ENCODE measurements at places on chromosomes 2 and 18.

DNA sequence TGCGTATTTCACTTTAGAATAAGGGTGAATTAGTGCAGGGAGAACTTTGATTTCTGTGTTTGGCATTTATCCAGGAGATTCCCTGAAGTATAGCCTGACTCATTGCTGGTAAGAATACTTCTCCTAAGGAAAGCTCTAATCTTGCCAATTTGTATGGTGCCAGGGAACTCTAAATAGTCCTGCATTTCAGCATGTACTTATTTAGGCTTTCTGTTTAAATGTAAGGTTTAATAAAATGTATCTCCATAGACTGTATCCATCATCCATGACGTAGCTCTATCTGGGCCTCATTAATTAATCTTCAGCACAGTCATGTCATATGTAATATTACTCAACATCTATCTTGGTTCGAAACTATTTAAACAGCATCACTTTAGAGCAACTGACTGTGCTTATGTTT, 127.7 kb downstream of the DOK6 start:
- DNase-seq = no peak

- no peak for DNase-seq
Measured at GRCh38 chr2:20146401-20146800, 78.5 kb downstream of the SDC1 start.

DNA sequence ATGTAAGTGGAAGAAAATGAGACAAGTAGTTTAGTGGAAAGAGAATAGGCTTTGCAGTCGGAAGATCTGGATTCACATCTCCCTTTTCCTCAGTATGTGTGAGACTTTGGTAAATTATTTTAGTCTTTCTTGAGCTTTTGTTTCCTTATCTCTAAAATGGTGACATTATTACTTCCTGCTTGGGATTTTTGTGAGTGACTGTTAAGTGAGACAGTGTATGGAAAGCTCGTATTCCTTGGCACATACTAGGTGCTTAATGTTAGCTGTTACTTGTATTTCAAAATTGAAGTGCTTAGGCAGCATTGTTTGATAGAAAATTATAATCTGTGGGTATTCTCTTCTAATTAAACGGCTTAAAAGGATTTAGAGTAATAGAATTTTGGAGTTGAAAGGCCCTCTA, 2.0 kb downstream of the ZNF638 start:
- no peak for DNase-seq

DNA sequence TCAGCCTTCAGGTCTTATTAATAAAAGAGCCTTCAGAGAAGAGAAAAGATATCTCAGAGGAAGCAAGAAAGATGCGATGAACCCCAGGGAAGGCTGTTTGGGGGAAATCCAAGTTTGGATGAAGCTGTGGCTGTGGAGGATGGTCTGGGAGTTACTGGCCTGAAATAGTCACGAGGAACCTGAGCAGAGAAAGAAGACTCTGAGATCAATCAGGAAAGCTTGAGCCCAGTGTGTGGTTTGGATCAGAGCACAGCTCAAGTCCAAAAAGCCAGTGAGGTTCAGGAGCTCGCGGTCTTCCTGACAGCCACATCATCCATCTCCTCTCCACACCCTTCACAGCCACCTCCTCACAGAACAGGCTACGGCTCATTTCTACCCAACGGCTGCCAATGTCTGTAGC, 87.4 kb upstream of the SERPINE2 start:
- DNase-seq = no peak

DNA sequence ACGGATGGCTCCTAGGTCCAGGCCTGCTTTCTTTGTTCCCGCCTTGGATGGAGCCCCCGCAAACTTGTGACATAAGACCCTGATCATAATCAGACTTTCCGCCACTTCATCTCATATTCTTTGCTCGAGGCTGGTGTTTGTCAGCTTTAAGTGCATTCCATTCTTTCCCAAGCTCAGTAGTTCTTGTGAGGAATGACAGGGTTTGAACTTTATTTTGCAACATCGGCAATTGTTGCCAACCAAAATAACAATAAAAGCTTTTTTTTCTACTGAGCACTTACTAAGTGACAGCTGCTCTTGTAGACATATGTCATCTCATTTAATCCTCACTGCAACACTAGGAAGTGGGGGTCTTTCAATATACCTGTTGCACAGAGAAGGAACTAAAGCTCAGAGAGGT, 178.8 kb upstream of the ST6GAL2 start:
- no peak for DNase-seq

DNA sequence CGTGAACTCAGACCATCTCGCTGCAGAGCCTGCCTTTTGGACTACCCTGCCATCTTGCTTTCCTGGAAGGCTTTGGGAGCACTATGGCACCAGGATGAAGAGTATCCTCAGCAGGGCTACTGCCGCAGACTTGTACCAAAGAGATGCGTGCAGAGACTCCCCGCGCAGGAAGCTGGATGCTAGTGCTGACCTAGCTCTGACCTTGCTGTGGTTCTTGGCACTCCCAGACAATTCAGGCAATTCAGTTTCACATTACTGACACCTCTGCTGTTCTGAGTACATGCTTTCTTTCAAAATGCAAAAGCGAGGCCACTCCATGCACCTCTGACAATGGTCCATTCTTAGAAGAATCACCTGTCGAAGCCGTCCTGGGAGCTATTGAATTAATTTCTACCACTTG, 251.5 kb upstream of the MEX3C start:
- no peak for DNase-seq

DNA sequence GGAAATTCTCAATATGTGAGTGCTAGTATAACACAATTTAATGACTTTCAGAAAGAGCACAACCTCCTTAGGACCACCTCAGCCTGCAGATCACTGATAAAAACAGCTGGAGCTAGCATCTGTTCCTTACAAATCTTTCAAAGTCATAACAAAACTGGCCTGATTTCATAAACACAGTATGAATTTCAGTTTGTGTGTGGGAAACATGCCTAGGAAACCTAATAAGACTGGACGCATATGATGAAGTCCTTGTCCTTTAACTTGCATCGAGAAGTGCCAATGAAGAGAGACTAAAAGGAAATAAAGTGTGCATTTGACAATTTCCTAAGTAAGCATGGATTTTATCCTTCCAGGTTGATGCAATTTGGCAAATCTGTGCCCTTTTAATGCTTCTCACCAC, 74.1 kb upstream of the KLHL14 start:
- DNase-seq = no peak

DNA sequence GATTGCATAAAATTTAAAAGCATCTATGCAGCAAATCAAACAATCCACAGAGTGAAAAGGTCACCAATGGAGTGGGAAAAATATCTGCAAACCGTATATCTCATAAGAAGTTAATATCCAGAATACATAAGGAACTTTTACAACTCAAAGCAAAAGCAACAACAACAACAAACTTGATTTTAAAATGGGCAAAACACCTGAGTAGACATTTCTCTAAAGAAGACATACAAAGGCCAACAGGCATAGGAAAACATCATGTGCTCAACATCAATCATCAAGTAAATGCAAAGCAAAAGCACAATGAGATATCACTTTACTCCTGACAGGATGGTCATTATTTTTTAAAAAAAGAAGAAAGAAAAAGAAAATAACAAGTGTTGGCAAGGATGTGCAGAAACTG, 38.1 kb downstream of the TMEM247 start:
- DNase-seq = no peak

DNA sequence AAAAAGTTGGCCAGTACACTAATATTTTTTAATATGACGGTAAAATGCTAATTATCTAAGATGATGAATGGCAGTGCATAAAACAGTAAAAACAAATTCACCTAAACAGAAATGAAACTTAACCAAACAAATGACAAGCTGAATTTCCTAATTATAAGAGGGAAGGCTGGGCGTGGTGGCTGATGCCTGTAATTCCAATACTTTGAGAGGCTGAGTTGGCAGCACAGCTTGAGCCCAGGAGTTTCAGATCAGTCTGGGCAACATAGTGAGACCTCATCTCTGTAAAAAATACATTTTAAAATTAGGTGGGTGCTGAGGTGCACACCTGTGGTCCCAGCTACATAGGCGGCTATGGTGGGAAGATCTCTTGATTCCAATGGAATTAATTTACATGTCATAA, 120.1 kb downstream of the USP34 start:
- DNase-seq = no peak

GRCh38 chr18:54209471-54210180, 14.8 kb downstream of the MBD2 start:
- DNase-seq = no peak

DNA sequence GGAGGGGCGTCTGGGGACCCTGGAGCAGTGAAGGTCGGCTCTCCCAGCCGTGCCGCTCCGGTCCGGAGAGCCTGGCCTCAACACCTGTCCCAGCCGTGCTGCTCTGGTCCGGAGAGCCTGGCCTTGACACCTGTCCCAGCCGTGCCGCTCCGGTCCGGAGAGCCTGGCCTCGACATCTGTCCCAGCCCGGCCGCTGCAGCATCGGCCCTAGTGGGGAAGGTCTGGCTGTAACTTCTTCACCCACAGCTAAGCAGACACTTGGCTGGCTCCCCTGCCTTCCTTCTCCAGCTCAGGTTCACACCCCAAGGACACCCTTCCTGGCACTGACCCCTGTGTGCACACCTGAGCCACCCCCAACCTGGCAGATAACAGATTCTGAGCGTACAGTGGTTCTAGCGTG, 4.6 kb downstream of the KCNG2 start:
- DNase-seq = no peak

DNA sequence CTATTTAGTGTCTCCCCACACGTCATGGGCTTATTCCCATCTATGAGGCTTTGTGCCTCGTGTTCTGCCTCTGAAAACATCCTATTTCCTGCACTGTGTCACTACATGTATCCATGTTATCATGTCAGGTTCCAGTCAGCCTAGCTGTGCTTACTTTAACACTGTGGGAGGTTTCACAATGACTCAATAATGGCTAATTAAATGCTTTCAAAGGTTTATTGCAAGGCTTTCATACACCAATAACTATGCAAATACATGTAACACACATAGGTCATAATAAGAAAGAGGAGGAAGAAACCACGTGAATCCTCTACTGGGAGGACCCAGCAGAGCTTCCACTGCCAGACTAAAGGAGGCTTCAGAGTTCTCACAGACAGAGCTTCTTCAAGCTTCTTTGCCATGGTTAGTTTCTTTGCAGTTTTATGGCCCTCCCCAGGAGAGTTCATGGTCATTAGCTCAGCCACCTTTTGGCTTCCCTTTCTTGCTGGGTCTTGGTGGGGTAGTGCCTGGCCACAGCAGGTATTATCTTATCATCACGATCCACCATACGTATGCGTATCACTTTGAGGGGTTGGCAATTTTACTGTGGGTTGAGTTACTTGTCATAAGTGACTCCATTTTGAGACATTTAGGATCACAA, 5.1 kb upstream of the COLEC12 start:
- DNase-seq = no peak

DNA sequence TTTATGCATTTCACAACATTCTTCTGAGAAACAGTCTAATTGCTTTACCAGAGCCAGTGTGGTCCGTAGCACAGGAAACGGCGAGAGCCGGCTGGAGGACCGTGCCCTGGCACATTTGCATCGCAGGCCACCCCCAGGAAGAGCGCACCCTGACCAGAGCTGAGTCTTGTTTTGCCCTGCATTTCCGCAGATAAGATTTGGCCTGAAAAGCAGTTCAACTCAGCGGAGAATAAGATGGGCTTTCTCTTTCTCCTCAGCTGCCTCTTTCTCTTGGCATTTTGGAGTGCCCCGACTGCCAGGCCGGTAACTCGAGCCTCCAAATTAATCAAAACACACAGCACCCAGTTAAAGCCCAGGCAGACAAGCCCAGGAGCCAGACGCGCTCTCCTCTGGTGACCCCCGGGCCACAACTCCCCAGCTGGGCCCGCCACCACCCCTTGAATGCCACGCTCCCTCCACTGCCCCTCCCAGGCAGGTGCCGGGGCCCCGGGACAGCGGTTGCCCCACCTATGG, 464 bp downstream of the COL4A4 start:
- no peak for DNase-seq

DNA sequence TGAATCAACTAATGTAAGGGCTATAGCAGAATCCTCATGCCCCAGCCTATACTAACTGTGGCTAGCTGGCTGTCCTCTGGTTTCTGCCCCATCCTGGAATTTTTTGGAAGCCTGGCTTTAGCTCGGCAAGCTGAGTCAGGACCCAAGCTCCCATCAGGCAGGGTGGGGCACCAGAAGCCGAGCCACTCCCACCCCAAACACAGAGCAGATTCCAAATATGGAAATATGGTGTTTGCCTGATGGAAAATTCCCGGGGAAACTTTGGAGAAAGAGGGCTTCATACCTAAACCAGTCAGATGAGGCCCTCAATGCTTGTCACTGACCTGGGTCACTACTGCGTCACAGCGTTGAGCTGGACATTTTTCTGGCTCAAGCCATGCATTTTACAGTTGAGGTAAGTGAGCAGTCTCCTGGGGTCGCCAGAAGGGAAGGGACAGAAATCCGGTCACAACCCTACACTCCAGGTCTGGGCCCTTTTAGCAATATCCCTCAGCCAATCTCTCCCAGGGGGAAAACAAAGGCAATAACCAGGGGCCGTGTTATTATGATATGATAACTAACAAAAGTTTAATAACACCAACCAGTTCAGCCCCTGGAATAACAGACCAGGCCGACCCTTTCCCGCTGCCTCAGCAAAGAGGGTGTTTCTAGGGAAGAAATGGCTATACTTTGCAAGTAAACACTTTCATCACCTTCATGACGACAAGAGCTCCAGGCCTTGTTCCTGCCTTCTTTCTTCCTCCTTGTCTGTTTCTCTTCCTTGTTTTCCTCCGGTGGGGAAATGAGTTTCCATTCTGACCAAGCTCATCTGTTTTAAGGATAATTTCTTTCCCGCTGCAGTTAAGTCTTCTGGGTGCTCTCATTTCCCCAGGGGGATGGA, 37.7 kb downstream of the PSD4 start:
- DNase-seq = peak; percentile 34

DNA sequence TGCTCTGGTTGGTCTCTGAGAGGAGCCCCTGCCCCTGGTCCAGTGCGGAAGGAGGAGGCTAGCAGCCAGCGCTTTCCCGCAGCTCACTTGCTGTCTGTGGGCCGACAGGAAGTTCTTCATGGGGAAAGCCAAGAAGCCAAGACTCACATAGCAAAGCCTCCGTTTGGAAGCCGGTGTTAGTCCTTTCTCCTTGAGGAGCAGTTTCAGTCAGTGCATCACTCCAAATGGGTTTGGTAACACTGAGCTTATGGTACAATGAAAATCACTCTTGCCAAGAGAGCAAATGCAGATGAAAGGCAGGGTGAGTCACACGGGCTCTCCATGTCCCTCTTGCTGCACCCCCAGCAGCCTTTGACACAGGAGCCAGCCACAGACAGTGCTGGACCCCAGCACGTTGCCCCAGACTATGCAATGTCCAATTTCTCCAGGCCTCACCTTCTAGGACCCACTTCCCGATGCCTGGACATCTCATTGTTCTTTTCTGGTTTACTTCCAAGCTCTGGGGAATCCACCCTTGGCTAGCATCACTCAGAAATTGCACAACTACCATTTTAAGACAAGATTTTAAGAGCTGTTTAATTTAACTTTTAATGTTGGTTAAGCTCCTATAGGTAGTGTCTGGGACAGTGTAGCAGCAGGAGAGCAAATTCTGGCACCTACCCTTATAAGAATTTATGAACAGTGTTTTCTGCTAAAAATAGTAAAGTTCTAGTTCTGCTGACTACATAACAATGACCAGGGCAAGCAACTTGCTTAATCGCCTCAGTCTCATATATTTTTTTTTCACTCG, 174.9 kb downstream of the ASB1 start:
- no peak for DNase-seq
